ENCODE measurements at places on chromosomes 3 and 15.

DNA sequence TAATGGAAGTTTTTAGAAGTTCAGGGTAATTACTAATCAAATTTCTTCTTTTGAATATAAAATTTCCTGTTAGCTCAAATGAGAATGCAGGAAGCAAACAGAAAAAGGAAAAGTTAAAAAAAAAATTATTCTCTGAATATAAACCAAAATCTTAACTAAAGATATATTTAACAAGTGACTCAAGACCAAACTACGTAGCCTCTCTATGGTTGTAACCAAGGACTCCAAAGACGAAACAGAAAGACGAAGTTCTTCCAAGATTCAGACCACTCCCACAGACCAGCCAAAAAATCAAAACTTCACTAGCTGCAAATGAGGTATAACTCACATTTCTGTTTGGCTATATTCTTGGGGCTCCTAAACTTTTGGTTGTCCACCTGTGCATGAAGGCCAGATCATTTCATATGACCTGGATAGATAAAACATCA is 846.5 kb upstream of the ALCAM start:
- DNase-seq = no peak

GRCh38 chr3:126316031-126316461 is 41.2 kb downstream of the KLF15 start:
- DNase-seq = no peak

DNA sequence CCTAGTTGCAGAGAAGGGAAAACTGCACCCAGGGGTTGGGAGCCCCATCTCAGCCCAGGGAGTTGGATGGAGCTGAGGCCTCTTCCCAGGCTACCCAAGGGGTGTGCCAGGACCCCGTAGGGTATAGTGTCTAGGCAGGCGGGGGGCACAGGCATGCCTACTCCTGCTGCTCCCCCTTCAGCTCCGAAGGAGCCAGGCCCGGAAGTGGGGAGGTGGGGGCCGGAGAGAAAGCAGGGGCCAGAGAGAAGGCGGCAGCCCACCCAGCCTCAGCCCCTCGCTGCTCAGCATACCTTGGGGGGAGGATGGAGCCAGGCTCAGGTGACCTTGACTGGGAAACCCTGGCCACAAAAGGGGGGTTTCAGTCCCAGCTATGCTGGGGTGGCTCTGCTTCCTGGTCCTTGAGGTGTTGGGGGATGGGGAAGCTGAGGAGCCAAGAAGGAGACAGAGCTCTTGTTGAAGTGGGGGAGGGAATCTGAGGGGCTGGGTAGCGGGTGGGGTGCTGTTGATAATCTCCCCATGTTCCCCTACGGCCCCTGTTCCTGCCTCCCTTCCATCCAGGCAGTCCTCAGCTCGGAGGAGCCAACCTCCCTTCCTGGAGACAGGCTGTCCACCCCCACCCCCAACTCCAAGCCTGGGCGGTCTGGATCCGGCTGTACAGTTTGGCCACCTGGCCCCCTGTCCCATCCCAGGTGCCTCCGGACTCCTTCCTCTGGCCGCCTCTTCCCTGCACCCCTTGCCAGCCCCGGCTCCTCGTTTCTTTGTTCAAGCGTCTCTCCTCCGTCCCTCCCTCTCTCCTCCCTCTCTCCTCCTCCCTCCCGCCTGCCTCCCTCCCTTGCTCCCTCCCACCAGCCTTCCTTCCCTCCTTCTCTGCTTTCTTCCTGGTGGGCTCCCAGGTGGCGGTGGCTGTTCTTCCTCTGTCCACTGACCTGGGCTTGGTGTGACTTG is 1.7 kb downstream of the SEMA3F start:
- no peak for DNase-seq

DNA sequence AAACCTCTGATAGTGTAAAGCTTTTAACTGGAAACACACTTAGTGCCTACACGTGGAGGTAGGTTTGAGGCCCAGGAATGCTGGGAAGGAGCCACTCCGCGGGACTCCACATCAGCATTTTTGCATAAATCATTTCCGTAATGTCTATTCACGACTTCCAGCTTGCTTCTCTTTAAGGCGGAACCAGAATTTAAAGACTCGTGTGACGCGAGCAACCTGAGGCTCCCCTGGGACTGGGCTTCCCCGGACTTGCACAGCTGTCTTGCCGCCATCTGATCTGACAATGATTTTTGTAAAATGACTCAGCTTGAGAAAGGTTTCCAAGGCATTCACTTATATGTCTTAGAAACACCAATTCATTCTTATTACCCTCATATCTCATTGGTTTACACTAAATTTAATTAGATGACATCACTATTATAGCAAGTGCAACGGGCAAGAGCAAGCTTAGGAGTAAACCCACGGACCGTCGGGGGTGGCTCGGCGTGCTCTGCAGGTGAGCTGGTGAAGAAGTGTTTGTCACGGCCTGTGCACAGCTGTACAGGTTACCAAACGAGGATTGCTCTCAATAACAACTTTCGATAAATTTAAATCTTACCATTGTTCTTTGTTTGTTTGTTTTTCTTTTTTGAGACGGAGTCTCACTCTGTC is 95.2 kb downstream of the CHSY1 start:
- DNase-seq = no peak

- no peak for DNase-seq
These were observed 107.6 kb downstream of the OXNAD1 start for GRCh38 chr3:16372362-16373292.

- DNase-seq = no peak
These were observed 108.8 kb upstream of the SLC25A36 start for GRCh38 chr3:140832883-140833282.

- no peak for DNase-seq
These were observed 44.4 kb downstream of the BTD start for GRCh38 chr3:15645740-15646501.

DNA sequence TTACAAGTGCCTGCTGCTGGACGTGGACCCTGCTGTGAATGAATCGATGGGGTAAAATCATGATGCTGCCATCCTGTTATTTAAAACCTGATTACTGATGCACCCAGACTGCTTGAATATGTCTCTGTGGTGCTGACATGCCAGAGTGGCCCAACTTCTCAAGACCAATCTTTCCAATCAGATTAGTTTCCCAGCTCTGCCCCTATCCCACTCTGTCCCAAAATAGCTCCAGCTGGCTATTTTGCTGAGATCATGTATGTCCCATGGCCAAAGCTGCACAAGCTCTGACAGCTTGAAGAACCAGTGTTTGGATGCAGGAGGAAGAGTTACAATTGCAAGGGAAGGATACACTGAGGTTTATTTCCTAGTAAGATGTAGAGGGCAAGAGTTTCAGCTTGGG is 153.6 kb downstream of the TMEM108 start:
- no peak for DNase-seq

DNA sequence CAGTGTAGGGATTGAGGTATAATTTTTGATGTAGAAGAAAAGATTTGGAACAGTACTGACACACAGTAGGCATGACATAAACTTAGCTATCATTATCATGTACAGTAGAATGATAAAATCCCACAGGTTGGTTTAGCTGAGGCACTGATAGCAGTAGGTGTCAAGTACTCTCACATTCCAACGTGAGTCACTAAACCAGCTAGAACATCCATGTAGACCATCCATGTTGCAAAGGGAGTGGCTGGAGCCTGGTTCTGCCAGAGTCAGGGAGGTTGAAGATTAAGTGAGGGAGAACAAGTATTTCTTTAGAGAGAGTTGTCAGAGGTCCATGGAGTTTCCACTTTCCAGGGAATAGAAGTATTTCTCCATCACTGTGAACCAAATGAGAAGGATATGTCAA is 157.2 kb upstream of the TMEM108 start:
- no peak for DNase-seq

- DNase-seq = no peak
These were observed 421.6 kb downstream of the EPHB1 start for GRCh38 chr3:135216659-135217058.

DNA sequence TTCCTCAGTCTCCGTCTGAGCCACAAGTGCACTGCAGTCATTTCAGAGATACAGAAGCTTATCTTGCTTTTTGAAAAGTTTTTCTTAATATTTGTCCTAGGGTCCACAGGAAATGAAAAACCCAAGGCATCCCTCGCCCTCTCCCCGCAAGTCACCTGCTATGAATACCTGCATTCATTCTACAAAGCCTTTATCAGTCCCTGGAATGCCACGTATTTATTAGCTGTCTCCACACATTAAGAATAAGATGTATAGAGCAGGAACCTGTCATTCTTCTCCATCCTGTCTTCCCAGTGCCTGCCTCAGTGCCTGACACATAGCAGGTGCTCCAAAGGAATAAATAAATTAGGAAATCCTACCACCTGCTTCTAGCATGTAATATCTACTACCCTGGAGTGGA is 73.3 kb upstream of the ICE2 start:
- no peak for DNase-seq

GRCh38 chr3:108036984-108037741 is 53.7 kb downstream of the CD47 start:
- no peak for DNase-seq

DNA sequence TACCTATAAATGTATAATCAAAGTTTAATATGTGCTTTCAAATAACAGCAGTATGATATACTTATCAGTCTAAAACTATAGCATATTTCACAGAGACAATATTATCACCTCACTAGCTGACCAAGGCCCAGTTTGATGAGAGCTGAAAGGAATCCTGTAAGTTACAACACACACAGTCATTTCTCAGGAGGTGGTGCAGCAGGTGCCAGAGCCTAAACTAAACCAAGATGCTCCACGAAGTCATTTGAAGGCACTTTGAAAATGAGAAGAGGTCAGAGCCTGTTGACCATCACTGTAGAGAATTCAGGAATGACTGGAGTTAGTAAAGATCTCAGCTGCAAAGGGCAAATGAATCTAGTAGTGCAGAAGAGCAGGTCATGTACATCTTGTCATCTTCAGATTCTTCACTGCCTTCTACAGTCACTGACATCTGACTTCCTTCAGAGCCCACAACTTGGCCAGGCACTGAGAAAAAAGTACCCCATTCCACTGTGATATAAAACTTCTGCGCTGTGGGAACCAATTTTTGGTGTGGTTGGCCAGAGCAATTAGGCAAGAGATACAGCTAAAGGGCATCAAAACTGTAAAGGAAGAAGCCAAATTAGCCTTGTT is 7.9 kb downstream of the GBE1 start:
- DNase-seq = no peak

DNA sequence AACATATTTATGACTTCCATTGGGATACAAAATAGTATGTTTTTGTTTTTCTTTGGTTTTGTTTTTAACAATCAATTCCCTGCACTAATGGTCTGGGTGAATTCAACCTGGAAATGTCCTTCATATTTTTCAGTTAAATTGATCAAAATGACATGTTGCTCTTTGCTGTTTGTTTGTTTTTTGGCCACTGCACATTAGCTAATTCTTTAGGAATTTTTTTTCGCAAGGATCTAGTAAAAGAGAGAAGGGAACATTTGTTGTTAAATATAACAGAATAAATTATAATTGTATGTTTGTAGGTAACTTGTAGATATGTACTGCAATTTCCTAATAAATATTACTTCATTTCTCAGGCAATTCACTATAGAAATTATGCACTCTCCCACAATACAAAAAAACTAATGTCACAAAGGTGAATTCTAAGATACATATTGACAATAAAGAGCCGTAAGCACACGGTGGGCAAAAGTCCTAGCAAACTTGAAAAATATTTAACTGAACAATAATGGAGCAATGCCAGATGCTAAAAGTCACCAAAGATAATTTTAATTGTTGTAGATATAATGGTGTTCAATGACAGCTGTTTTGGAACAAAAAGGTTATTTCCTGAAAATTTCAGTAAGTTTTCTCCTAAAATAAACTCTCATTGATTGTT is 21.4 kb upstream of the PPARG start:
- no peak for DNase-seq

GRCh38 chr3:42876940-42877720 is 1.5 kb upstream of the CYP8B1 start:
- no peak for DNase-seq

DNA sequence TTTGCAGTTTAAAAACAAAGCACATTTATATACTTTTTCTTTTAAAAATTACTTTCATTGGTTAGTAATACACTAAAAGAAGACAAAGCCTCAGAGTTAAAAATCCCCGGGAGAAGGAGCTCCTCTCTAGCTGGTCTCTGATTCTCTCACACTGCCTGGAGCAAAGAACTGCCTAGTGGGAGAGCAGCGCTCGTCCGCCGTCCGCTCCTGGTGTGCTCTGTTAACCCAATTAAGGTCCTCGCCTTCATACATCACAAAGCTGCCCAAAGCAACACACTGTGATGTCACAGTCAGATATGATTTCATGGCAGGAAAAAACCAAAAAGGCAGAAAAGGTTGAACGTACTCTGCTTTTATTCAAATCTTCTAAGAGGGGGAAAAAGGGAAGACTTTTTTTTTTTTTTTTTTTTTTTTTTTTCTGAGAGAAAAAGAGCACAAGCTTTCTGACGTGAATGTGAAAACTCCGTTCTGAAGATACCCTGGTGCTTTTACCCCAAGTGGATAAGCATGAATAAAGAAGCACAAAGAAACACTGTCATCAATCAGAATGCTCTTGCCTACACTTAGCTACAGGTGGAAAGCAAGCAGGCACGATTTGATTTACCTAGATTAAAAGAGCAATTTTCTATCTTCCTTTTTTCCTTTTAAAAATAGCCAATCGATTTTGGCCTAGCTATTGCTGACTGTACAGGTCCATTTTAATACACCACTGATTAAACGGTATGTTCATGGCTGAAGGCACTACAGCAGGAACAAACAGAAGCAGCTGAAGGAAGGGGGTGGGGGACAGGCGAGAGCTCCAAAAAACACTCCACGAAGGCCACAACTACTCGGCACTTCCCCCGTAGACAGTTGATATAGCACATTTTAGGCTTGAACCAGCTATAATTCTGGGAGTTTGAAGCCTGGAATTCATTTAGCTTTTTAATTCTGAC is 115.2 kb downstream of the TIGIT start:
- DNase-seq = no peak

DNA sequence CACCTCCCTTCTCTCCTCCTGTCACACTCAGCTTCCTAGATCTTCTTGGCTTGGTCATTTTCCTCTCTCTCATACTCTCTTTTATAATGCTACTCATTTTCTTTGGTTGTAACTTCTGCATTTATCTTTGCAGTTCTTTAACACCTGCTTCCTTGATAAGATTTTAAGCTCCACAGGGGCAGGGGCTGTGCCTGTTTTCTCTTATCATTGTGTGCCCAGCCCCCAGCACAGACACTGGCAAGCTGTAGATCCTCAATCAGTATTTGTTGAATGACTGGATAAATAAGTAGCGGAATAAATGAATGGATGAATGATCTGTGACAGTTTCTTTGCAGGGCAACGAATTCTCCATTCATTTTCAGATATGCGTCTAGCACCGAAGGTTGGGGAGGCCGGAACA is 64.3 kb upstream of the MEX3B start:
- no peak for DNase-seq
